Cortex of kidney (tissue), 1 donor: ENCODE measurements at places on chromosomes 1 and 21.

DNA sequence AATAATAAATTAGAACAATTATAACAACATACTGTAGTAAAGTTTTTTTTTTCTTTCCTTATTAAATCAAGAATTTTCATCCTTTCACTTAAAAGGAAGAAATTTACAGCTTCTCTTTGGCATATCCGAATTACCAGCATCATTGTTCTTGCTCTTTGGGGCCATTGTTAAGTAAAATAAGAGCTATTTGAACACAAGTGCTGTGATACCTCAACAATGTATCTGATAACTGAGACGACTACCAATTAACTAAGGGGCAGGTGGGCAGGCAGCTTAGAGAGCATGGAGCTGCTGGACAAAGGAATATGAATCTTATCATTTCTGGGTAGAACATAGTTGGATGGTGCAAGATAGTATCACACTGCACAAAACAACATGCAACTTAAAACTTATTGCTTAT is 719.9 kb upstream of the TMPRSS15 start:
- no peak for DNase-seq

GRCh38 chr1:168400139-168400538 is 119.5 kb downstream of the TBX19 start:
- no peak for DNase-seq

DNA sequence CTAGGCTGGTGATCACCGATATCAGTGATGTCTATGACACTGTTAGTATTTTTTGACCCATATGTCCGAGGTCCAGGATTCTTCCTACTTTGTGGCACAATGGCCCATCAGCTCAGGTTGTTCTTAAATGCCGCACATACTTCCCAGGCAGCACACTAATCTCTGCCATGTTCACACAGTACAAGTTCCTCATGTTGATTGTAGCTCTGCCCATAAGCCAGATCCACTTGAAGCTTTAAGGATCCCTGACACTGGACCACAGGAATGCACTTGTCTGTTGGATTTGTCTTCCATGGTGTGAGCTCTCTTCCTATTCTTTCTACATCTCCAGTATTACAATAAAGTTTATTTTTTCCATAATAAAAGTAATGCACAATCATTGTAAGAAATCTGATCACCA is 69.5 kb downstream of the DDX20 start:
- DNase-seq: no peak

GRCh38 chr1:55604179-55604578 is 389.0 kb upstream of the USP24 start:
- DNase-seq: no peak

GRCh38 chr1:203038217-203038741 is 12.0 kb downstream of the PPFIA4 start:
- no peak for DNase-seq

DNA sequence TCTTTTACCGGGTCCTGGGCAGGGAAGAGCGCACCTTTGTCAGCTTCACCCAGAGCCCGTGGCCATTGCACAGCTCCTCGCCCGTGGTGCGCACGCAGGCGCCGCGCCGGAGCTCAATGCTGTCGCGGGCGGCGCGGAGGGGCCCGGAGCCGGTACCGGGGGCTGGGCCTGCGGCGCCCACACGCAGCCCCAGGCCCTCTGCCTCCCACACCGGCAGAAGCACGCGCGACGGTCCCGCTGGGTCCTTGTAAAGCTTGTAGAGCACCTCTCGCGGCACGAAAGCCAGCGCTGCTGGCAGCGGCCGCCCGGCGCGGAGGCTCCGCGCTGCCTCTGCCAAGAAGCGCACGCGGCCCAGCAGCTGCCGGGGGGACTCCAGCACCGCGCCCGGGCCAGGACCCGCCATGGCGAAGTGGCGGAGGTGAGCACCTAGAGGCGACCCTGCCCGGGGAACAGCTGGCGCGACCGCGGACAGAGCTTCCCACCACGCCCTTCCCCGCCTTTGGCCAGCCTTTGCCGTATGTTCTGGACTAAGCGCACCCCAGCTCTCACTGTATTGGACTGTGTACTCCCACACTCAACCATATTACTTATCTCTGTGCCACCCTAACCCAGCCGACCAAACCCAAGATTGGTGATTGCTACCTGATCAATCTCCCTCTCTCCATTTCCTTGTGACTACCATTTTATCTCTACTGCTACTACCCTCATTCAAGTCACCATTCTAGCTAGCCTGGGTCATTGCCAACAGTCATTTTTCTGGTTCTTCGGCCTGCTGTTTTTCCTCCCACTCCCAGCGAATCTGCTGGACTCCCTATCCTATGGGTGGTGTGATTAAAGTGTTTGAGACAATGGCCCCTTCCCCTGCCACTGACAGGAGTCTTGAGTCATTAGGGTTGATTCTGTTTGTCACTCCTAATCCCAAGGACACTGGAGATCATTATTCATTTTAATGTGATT is at the start of gene HECTD3:
TSS of gene HECTD3 (minus strand) at position 470 of the 957 bp plus-strand sequence. CDS start at position 403, 67 bp downstream.
- no peak for DNase-seq

GRCh38 chr1:115428256-115428655 is 90.2 kb upstream of the NGF start:
- no peak for DNase-seq

GRCh38 chr1:20184997-20185833 is 681 bp upstream of the UBXN10 start:
- DNase-seq: no peak

GRCh38 chr1:28416509-28417194 is 47.1 kb downstream of the PHACTR4 start:
- DNase-seq: no peak

DNA sequence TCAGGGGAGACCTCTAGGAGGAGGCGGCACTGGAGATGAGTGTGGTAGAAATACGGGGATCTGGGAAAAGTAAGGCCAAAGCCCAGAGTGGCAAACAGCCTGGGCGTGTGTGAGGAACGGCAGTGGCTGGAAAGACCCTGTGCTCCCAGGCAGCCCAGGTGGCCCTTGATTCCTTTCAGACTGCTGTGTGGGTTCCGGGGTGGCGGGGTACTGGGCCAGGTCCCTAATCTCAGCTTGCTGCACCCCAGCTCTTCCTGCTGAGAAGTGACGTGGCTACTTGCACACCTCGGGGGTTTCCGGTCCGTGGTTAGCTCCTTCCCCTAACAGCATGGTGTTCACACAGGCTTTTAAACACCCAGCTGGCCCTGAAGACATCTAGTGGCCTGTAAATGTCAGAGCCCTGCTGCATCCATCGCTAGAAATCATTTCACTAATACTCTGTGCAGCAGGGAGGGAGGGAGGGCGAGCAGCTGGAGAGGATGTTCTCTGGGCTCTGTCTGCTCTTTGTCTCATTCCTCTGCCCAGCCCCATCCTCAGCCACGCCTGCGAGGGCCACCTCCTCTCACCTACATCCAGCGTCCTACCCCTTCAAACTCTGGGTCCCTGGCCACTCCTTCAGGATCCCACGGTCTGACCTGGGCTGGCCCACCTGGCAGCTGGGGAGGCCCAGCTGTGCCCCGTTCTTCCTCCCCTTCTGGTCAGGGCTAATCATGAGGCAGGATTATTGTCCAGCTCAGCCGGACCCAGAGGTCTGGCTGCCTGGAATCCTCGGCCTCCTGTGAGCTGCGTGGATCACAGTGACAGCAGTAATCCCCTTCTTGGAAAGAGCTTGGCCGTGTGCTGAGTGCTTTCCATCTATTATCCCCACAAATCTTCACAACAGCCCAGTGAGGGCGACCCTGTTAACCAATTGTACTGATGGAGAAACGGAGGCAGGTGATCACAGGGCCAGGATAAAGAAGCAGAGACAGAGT is 7.2 kb downstream of the ZDHHC18 start:
- no peak for DNase-seq

DNA sequence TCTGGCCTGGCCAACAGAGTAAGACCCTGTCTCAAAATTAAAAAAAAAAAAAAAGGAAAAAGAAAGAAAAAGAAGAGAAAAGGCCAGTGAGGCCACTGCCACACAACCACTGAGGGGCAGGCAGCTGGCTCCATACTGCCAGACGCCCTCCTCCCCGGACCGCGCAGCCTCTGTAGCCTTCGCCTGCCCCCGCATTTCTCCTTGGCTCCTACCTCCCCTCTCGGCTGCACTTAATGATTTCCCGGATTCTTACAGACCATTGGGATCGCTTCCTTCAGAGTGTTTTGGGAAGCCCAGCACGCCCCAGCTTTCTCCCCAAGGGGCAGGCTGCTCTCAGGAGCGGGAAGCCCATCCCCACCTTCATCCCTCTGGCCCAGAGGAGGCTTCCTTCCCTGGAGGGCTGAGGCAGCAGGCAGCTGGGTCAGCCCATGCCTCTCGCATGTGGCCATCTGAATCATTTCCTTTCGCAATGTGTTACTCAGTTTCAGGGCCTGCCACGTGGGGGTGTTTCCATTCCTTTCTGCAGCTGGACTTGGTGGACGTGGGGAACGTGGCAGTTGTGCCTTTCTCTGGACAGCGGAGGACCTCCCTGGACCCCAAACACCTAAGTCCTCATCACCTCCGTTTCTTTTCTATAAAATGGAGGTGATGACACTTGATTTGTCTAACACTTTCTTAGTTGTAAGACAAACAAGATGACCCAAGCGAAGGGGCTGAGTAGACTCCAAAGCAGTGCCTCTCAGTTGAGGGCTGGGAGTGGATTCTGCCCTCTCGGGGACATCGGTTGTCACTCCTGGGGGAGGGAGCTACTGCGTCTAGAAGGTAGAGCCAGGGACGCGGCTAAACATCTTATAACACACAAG is 2.3 kb downstream of the SLC2A5 start:
- no peak for DNase-seq

DNA sequence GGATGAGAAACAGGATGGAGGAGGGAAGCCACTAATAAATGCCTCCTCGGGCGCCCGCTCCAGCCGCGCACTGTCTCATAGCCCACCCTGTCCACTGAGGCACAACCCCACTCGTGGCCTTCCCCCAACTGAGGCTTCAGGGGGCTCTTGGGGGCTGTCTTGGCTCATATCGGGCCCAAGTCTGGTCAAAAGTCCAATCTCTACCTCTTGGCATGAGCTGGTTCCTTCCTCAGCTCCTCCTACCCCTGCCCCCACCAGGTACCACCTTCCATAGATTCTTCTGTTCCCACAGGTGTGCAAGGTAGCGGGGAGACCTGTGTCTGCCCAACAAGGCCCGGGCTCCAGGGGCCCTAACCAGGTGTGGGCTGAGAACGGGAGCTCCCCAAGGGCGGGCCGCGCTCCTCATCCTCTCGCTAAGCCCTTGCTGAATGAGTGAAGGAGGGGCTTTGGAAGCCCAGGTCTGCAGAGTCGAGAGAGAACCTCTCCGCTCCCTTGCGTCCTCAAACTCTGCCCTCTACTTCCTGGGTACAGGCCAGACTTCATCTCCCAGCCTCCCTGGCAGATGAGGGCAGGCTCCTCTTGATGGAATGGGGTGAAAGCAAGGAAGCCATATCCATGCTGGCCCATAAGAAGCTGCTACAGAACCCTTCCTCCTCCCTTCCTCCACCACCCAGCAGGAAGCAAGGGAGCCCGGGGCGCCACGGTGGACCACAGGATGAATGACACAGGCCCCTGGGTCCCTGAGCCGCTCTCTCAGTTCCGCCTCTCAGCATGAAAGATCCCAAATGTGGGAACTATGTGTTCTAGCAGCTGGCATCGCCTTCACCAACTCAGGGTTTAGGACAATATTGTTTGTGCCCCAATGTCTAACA is 74.7 kb downstream of the PSMG1 start:
- DNase-seq: no peak

GRCh38 chr1:17914987-17915386 is 159.9 kb downstream of the ACTL8 start:
- no peak for DNase-seq

DNA sequence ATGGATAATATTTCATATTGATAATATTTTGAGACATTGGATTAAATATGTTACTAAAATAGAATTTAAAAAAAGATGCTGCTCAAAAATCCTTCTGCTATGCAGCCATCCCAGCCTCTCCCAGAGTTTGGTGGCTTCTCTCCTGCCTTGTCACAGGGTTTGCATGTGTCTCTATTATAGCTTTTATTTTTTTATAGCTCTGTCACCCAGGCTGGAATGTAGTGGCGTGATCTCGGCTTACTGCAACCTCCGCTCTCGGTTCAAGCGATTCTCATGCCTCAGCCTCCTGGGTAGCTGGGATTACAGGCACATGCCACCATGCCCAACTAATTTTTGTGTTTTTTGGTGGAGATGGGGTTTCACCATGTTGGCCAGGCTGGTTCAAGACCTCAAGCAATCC is 50.7 kb upstream of the ID3 start:
- no peak for DNase-seq

DNA sequence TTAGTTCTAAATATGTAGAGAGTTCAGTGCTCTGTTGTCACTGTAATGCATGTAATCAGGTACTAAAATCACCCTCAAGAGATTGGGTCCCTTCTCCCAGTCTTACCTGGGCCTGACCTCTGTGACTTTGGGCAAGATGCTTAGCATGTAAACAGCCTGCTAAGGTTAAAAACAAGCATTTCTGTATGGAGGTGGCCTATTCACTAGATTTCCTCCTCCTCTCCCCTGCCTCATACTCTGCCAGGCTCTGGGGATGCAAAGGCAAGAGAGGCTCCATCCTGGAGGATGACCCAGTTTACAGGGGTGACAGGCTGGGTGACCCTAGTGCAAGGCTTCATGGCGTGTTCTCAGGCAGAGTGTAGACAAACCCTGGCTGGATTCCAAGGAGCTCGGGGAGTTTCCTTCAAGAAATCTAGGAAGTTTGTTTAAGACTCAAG is 28.8 kb downstream of the VANGL2 start:
- no peak for DNase-seq

- DNase-seq: no peak
These were observed 420.4 kb upstream of the BEND5 start for GRCh38 chr1:49197081-49197480.

DNA sequence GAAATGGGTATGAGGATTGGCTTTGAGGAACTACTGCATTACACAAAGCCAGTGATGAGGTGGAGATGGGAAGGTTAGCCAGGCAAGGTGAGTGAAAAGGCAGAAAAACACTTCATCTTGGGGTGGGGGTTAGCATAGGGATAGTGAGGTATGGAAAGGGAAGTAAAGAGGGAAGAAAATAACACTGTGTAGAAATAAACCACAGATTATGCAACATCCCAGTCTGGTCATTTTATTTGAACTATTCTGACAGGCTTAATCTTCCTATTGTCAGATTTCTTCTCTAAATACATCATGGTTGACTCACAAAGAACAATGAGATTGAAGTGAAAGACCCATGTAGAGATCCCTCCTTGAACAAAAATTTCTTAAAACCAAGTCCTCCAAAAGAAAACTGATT is 640.2 kb downstream of the PTPRC start:
- DNase-seq: no peak

GRCh38 chr1:147758379-147759100 is 1.9 kb downstream of the GJA5 start:
- no peak for DNase-seq
